ENCODE measurements at places on chromosomes 6 and 20. TPM values are rescaled to one million over a fixed set of nuclear protein-coding genes. Genes with fewer than 3 reads are reported as not detected.

DNA sequence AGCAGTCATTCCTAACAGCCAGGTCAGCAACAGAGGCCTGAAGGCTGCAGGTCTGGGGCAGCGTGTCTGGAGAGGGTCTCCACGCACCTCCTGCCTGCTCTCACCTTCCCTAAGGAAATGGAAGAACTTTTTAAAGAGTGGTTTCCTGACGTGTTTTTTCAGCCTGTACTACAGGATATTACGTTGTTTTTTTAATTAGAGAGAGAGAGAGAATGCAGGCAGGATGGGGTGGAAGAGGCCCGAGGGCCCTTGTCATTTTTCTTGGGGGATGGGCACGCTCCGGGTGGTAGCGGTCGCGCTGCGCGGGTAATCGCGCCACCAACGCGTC lies 2.1 kb downstream of the DLL1 start:
- DNase-seq: no peak

GRCh38 chr6:4682431-4683097 lies 93.6 kb upstream of the CDYL start:
- no peak for DNase-seq

Gene TXNDC5
- 475 TPM for total RNA-seq

Gene OCSTAMP
- total RNA-seq: not detected

Gene COL10A1
- not detected for total RNA-seq

DNA sequence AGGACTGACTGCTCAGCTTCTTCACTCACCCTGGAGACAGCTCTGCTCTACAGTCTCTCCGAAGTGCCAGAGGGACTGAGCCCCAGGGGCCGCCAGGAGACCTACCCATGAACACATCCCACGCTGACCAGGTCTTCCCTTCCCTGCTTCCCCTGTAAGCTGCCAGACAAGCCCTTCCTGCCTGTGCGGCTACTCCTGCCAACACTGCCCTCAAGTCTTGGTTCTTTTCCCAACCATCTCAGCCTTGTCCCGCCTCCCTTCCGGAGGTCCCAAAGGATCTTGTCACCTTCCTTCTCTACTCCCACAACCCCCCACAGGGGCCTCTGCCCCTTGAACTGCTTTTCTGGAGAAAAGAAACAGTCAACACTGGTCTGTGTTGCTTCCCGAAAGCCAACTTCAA lies 15.0 kb downstream of the CPNE5 start:
- DNase-seq: no peak

Measured in H4 (cell line).